ENCODE measurements at places on chromosomes 1 and 21.
A peak's percentile ranks its signal among the peaks of the same experiment; 100 is the strongest.

GRCh38 chr1:116697548-116698243 lies 30.2 kb upstream of the IGSF3 start:
- DNase-seq, result no peak

DNA sequence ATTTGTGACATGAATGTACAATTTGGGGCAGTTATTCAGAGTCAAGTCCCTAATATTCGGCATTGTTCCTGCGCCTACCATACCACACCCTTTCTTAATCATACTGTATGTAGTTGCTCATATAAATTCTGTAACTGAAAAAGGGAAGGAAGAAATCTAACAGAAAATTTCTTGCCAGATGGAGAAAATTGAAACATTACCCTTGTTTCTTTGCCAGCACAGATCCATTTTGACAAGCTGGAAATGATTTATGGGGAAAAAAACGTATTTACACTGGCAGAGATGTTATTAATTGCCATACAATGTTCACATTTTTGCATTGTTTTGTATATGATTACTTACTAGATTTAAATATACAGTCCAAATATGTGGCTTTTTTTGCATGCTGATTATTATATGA lies 363.8 kb upstream of the PKN2 start:
- no peak for DNase-seq

GRCh38 chr1:200660719-200661118 lies 9.0 kb downstream of the DDX59 start:
- DNase-seq, result no peak

- no peak for DNase-seq
Measured at GRCh38 chr1:1857096-1857703, 33.7 kb downstream of the GNB1 start.

GRCh38 chr1:78006521-78006920 lies 1.8 kb downstream of the DNAJB4 start:
- no peak for DNase-seq

DNA sequence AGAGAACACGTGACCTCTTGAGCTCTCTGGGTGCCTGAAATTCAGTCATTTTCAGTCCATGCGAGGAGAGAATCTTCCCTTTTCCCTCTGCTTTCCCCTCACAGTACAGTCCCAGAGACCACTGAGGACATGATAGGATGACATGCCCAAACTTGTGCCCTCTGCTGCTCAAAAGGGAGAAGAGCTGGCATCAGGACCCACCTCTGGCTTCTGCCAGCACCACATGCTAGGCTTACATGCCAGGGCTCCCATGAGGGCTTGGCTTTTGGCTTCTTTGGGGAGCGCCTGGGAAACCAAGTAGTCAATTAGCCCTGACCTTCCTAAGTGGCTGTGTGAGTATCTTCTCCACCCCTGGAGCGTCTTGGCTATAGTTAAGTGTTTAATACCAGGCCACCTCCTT lies 13.8 kb upstream of the KCNQ4 start:
- DNase-seq, result no peak

DNA sequence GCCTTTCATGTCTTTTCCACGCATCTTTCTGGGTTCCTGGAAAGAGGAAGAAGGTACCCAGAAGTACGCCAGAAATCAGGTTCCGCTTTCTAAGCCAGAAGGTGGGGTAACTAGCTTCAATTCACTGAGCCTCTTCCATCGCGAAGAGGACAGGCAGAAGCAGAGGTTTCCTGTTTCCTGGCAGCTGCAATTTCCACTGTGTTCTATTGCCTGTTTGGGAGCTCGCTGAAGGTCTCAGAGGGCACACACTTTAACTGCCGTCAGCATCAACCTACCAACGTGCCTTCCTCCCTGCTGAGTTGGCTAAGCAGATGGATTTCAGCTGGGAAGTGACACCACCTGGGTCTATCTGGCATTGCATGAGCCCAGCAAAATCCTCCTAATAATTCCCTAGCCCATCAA lies 10.0 kb downstream of the NCF2 start:
- DNase-seq, result peak; percentile 65

DNA sequence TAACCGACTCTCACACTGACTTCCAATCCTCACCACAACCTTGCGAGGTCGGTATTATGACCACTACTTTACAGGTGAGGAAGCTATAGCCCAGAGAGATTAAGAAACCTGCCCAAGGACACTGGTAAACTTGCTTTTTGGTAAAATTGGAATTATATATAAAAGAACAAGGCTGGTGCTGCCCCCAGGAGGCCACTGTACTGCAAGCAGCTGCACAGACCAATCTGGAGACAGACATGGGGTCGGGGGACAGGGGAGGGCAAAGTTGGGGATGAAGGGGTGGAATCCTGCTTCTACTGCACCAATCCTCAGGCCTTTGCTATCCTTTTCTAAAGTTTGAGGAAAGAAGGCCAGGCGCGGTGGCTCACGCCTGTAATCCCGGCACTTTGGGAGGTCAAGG lies 280.8 kb downstream of the SPATA17 start:
- DNase-seq, result no peak

- DNase-seq, result no peak
Measured at GRCh38 chr1:168752171-168752832, 23.3 kb upstream of the DPT start.

DNA sequence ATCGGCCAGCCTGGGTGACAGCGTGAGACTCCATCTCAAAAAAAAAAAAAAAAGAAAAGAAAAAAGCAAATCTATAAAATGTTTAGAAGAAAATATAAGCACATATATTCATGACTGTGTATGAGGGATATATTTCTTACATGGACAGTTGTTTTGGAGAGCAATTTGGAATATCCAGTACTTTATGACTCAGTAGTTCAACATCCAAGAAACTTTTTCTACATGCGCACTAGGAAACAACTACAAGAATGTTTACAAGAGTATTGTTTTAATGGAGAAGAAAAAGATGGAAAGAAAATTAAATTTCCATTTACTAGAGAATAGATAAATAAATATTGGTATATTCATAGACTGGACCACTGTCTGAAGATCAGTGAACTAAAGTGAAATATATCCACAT lies 77.5 kb downstream of the MAST2 start:
- DNase-seq, result peak; percentile 33

DNA sequence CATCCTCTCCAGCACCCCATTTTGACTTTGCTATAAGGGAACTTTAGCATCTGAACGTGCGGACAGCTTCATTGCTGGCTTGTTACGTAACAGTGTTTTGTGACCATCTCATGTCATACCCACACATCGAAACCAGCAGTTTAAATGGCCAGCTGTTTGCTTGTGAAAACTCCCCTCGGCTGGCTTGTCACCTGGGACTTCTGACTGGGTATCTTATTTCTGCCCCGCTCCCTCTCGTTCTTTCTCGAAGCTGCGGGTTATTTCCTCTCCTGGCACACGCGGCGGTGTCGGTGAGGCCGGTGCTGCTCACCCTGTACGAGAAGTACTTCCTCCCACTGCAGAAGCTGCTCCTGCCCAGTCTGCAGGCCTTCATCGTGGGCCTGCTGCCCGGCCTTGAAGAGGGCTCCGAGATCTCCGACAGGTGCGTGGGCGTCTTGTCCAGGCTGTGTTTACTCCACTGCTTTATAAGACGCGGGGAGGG lies 43.5 kb downstream of the DOP1B start:
- DNase-seq, result no peak

- DNase-seq, result peak; percentile 38
Measured at GRCh38 chr1:44354268-44354839, 703 bp downstream of the ERI3 start.

DNA sequence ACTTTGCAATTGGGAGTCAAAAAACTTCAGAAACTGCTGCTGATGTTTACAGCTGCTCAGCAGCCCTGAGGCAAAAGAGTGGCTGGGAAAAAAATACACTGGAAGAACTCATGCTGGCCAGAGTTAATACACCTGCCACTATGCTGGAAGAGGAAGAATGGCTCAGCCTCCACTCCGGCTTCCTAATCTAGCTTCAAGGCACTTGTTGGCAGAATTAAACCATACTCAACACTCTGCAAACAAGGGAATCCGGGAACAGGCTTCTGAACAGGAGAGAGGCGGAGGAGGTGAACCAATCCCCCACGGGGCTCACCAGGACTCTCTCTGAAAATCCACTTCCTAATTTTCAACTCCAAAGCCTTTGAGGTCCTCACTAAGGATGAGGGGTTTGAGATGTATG lies 120.1 kb downstream of the CCDC185 start:
- DNase-seq, result no peak

DNA sequence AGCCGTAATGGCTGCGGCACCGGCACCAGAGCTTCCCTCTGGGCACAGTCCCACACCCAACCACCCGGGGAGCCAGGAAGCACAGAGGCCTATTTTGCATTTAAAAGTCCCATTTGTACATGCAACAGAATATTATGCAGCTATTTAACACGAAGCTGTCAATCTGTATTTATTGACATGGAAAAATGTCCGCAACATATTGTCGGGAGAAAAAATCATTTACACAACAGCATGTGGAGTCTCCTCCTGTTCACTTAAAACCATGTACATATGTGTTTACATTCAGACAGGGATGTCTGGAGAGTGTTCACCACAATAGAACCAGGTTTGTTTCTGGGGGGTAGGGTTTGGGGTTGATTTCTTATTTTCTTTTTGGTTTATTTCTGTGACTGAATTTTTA lies 63.4 kb upstream of the GRIK3 start:
- no peak for DNase-seq

DNA sequence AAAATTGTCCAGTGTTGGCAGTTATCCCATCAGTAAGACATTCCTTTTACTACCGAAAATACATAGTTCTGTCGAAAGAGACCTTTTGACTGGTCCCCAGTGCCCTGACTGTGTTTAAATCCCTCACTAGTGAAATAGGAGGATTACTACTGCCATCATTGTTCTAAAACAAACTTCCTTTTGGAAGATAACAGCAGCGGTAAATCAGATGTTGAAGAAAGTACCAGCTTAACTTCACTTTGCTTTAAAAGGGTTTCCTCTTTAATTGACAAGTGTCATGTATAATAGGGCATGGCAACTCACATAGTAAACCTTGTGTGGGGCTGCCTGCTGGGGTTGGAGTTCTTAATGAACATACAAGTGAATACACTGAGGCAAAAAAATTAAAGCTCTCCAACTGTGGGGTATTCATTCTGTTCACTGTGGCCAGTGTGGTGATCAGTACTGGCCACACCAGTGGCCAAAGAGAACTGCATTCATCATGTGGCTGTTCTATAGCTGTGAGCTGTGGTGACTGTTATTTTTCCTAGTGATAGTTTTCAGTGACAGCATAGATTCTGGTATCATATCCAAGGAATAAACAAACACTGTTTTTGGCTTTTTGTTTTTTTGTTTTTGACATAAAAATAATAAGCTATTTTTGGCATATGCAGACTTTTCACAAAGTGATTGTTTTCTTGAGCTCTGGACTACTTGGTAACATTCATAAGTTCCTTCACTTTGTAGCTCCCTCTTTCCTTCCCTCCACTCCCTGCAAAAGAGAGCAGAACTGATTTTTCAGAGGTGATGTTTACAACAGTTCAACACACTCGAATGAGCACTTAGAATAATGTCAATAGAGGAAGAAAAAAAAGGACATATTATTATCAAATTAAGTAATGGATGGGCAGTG lies 74.5 kb downstream of the NFIA start:
- no peak for DNase-seq

- no peak for DNase-seq
Measured at GRCh38 chr1:100028765-100029164, 59.0 kb downstream of the SLC35A3 start.

DNA sequence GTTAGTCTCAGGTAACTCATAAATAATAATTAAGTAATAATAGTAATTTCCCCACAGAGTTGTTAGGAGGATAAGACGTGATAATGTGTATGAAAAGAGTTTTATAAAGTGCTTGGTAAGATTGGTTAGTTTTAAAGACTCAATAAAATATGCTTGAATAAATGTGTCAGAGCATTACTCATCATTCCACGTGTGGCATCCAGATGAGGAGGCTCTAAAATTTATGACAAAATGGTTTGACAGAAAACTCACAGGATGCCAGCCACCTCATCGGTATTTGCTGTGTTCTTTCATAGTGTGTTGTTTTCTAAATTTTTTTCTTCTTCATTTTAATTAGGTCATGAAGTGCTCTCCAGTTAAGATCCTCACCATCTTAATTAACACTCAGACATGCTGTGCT lies 19.1 kb upstream of the SPAG17 start:
- DNase-seq, result peak; percentile 52

GRCh38 chr1:118290571-118290970 lies 105.5 kb upstream of the SPAG17 start:
- DNase-seq, result no peak

- no peak for DNase-seq
Measured at GRCh38 chr1:94927405-94928175, 680 bp upstream of the CNN3 start.

DNA sequence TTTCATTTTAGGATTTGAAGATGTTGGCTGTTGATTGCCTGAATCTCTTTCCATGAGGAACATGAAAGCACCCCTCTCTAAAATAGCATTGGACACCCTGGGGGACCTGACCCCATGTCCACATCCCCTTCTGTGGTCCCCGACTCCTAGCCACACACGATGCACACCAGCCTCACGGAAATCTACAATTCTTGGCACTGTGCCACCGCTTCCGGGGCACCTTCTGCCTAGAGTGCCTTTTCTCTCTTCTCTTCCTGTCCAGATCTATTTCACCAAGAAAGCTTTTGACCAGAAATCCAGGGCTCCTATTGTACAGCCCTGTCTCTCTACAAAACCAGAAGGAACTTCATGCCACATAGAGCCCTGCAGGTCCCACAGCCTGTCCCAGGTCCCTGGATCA lies 50.3 kb downstream of the MYSM1 start:
- DNase-seq, result no peak

DNA sequence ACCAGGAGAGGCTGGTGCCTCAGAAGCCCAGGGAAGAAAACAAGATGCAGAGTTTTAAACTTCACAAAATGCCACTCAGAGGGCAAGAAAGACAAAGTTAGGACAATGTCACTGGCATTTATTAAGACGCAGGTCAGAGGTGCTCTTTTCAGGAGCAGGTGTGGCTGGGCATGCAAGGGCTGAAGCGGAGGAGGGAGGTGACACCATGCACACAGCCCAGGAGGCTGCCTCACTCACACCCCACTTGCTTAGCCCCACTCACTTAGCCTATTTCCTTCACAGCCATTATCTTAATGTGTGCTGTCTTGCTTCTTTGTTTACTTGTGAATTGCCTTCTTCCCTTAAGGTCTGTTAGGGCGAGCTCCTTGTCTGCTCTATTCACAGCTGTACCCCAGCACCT lies 17.2 kb downstream of the HIVEP3 start:
- DNase-seq, result no peak

DNA sequence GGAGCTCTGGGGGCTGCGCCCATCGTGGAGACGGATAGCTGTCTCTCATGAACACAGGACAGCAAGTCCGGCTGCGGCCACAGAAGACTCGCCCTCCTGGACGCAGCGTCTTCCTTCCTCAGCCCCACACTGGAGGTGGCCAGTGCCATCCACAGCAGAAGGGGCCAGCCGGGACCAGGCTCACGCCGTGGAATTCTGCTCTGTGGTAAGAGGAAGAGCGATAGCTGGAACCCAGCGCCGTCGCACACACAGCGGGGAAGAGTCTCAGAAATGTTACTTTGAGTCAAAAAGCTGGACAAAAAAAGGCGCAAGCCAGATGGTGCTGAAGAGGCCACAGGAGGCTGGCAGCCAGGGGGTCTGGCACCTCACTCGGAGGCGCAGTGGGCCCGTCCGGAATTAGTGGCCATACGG lies 113.9 kb upstream of the COL6A1 start:
- DNase-seq, result no peak

- DNase-seq, result no peak
Measured at GRCh38 chr1:218514689-218515088, 169.6 kb downstream of the TGFB2 start.
